ENCODE measurements at places on chromosomes 6 and 20.

GRCh38 chr6:14590586-14590985, 473.0 kb downstream of the CD83 start:
- no peak for DNase-seq

GRCh38 chr6:168756009-168756634, 315.1 kb downstream of the SMOC2 start:
- DNase-seq, result no peak

GRCh38 chr6:126335210-126335609, 4.7 kb upstream of the CENPW start:
- DNase-seq, result no peak

DNA sequence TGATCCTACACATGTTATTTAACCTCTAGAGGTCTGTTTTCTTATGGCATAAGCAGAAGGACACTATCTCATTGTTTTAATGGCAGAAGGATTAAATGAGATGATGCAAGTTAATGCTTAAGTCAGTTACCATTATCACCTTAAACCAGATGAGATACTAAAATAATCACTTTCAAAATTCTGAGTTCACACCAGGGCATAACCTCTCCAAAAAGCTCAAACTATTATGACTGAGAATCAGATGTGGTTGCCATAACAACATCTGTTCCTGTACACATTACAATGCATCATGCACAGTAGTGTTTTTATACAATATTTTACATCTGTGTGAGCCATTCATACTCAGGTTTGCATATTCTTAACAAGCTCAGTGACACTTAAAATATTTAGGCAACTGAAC, 10.2 kb downstream of the ADNP start:
- DNase-seq, result no peak

DNA sequence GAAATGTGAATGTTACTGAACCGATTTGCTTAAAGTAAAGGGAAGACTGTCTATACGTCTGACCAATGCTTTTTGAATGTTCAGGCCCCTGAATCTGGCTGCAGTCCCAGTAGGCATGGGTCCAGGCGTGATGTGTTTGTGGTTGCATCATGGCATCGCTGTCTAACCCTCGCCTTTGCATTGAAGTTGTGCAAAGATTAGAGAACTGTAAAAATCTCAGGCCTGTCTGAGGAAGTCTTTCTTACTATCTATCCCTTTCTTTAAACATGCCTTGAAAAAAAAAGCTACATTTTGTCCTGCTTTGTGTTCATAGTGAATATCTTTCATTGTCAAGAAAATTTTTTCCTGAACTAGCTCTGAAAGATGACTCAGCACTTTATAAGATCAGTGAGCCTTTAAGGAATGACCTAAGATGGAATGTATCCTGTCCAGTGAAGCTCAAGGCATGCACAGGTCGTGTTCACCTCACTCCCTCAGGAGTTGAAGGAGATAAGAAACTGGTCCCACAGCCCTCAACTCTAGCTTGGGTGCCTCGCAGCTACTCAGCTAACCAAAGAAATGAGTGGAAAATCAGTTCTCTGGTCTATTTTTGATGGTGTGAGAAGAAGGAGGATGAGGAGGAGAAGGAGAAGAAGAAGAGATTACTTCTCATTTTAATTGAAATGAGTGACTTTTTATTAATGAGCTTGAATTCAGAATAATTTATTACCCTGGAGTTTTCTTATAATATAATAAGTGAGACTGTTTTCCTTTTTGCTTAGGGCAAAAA, 48.6 kb downstream of the TPD52L1 start:
- peak; percentile 76 for DNase-seq

DNA sequence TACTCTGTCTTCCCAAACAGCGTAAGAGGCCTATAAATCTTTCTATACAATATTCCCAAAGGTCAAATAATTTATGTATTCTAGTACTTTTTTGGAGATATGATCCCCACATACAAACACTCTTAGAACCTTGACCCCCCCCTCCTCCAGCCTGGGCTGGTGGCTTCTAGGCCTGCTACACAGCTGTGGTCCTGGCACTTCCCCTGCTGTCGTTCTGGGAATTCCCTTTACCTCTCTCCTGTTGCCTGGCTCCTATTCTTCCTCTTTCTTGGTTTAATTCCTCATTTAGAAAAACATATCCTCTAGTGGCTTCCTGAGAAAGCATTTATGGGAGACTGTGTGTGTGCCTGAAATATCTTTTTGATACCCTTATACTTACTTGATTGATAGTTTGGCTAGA, 4.1 kb upstream of the TXLNB start:
- no peak for DNase-seq

- no peak for DNase-seq
Observed at GRCh38 chr20:24273251-24273650, 196.2 kb upstream of the SYNDIG1 start.

- DNase-seq, result no peak
Observed at GRCh38 chr6:112307707-112308106, 39.4 kb upstream of the RFPL4B start.

DNA sequence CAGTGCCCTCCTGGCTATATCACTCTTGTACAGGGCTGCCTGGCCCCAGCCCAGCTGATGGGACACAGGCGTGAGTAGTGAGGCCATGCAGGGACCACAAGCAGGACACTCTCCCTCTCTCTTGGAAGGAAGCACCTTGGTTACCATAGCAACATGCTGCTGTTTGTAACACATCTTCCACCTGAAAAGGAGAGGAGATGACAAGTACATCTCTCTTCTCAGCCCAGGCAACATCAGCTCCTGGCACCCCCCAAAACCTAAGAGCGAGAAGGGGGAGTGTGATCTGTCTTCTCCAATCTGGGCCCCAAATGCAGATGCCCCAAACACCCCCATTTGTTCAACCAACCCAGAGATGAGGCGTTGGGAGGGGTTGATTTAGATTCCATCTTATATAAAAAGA, 49.9 kb downstream of the KCNB1 start:
- no peak for DNase-seq

DNA sequence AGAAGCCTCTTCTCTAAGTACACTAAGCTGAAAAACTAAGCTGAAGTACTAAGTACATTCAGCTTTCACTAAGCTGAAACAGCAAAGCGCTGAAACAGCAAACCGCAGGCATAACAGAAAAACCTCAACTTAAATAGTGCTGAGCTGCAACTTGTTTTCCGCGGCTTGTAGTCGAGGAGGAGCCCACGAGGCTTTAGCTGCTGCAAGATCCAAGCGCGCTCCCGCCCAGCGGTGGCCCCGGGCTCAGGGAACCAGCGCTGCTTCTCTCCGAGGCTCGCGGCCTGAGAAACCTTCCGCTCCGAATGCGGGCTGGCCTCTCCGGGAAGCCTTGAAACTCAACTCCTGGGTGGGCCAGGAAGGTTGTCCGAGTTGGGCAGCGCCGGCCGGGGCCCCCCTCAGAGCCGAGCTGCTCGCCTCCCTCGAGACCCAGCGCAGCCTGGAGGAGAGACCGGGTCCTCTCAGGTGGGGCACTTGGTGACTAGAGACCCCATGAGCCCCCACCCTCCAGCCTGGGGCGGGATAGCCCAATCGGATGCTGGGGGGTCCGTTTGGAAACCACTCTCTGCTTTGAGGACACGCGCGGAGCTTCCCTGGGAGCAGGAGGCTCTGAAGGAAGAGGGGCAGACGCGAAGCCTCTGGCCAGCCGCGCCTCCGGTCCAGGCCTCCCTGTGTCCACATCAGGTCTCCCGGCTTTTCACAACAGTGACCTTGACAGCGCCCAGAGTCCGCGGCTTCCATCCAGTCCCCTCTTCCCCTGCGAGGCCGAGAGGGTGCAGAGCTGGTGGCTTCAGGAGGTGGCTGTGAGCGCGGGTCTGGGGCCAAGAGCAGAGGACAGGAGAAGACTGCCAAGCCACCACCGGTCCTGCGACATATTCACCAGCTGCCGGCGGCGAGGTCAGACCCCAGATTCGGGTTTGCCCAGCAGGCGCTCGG, 38.1 kb upstream of the HLA-E start:
- DNase-seq, result no peak

GRCh38 chr20:56463428-56463827, 5.0 kb upstream of the RTF2 start:
- no peak for DNase-seq

DNA sequence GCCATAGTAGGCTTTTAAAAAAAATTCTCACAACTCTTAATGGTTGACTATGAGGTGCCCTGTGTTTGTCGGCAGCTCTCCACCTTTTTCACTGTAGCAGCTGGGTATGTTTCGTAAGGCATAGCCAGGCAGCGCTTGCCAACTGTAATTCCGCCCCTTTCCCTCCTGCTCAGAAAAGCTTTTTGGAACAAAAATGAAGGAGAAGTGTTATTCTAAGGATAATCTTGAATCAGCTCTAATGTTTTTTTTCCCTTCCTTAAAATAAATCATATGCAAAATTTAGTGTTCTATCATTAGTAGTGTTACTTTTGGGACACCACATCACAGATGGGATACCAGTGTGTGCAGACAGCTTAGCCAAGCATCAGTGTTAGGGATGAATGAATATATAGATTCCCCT, 21.2 kb downstream of the RIOK1 start:
- no peak for DNase-seq

GRCh38 chr6:47787620-47788497, 6.0 kb downstream of the OPN5 start:
- DNase-seq, result peak; percentile 30

DNA sequence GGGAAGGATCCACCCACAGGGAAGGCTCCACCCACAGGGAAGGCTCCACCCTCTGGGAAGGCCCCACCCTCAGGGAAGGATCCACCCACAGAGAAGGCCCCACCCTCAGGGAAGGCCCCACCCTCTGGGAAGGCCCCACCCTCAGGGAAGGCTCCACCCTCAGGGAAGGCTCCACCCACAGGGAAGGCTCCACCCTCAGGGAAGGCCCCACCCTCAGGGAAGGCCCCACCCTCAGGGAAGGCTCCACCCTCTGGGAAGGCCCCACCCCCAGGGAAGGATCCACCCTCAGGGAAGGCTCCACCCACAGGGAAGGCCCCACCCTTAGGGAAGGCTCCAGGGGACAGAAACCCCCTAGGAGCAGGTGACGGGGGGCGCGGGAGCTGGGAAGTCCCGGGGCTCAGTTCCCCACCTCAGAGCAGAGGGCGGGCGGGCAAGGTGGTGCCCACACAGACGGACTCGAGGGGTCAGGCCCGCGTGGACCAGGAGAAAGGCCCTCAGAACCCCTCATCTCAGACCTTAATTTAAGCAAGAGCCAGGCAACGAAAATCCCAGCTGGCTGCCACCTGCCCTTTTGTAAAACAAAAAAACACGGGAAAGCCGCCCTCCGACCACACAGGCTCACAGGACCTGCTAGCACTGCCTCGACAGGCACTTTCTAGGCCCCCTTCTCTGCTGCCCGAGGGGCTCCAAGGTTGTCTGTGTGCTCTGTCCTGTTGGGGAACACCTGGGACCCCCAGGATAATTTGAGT, 39.7 kb downstream of the KCNQ2 start:
- DNase-seq, result no peak

DNA sequence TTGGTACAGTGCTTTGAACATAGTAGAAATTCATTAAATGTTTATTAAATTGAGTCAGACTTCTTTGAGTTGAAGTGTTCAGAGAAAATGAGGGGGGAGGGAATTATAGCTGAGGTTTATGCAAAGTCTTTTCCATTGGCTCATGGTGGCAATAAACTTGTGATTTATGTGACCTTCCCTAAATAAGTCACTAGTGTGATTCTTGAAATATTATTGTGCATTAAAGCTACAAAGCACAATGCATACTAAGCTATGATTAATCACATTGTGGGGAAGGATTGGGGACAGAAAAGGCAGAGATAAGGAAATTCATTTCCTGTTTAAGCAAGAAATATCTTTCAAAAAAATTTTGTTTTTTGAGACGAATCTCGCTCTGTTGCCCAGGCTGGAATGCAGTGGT, 877.5 kb downstream of the TFAP2A start:
- DNase-seq, result peak; percentile 91

DNA sequence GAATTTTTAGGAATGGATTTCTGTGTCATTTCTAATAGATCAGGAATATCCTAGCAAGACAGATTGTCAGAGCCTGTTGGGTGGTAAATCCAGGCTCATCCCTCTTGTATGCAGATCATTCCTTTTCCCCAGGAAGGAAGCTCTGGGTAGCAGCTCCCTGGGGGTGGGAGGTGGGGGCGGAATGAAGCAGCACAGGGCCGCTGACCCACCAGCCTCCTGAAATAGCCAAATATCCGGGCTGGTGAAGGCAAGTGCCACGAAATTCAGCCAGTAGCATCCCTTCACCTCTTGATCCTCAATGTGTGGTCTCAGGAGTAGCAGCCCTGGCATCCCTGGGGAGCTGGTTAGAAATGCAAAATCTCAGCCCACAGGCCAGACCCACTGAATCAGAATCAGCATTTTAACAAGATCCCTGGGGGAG, 256.9 kb downstream of the LRFN2 start:
- no peak for DNase-seq

DNA sequence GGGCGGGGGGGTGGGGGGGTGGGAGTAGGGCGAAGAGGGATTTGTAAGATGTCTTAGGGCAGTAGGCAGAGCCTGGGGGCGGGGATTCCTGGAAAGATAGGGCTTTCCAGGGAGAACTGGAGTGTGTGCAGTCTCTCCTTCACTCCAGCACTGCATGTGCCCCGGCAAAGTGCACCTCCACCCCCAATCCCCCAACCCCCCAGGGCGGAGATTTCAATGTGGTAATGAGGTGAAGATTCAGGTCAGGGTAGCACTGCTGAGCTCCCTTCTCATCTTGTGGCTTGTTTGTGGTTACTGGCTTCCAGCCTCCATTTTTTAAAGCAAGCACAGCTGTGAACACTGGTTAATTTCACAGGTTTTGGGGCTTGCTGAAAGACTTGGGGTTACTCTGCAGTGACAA, 5.9 kb downstream of the TMEM239 start:
- peak; percentile 38 for DNase-seq

GRCh38 chr6:104987218-104987617, 30.3 kb downstream of the LIN28B start:
- no peak for DNase-seq

DNA sequence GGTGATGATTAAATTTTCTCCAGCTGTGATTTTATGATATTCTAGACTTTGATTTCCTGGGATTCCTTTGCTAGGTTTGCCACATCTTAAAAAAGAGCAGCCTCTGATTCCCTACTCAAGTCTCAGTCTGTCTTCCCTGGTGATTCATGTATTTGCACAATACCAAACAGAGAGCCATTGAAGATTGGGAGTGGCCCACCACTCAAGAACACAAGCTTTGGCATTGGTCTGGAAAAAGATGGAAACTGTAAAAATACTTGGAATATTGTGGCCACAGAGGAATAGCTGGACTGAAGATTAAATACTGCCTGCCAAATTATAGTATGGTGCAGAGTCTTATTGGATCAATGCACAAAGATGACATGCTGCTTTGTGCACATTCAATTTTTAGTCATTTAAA, 32.9 kb downstream of the PTCHD4 start:
- no peak for DNase-seq

- DNase-seq, result no peak
Observed at GRCh38 chr6:80245043-80245442, 138.6 kb downstream of the BCKDHB start.

- DNase-seq, result no peak
Observed at GRCh38 chr20:48010623-48011022, 225.3 kb upstream of the SULF2 start.

GRCh38 chr6:125598422-125598821, 151.0 kb upstream of the HEY2 start:
- peak; percentile 72 for DNase-seq

Data from A172 (cell line).